ENCODE measurements at places on chromosomes 2 and 18.

GRCh38 chr2:5616019-5616418 lies 76.2 kb upstream of the SOX11 start:
- no peak for DNase-seq

DNA sequence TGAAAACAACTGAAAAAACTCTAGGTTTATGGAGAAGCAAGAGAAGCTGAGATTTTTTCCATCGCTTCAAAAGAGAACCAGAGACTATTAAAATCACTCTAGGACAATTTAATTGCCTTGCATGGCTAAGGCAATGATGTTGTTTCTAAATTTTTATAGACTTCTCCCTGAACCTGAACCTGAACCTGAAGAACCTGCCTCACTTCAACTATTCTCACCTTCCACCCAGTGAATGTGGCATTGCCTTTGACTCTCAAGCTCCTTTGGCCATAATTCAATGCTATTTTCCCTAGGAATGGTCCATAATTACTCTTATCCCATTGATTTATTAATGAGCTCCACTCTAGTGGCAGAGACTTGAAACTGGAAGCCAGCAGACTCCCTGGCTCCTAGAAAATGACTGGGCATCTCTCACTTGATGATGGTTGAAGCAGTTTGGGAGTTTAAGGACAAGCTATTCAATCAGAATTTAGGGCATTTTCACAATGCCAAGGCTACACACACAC lies 303.8 kb upstream of the UBE2E3 start:
- no peak for DNase-seq

GRCh38 chr18:70195852-70196434 lies 9.5 kb downstream of the RTTN start:
- peak; percentile 54 for DNase-seq

GRCh38 chr2:63692002-63692606 lies 103.3 kb downstream of the MDH1 start:
- peak; percentile 60 for DNase-seq

- DNase-seq = peak; percentile 3
Observed at GRCh38 chr18:54052732-54053429, 171.6 kb downstream of the MBD2 start.

- no peak for DNase-seq
Observed at GRCh38 chr2:198900141-198900540, 557.6 kb downstream of the SATB2 start.

GRCh38 chr2:160632084-160632975 lies 138.7 kb upstream of the RBMS1 start:
- DNase-seq = no peak

GRCh38 chr18:44805643-44806042 lies 125.0 kb downstream of the SETBP1 start:
- no peak for DNase-seq

DNA sequence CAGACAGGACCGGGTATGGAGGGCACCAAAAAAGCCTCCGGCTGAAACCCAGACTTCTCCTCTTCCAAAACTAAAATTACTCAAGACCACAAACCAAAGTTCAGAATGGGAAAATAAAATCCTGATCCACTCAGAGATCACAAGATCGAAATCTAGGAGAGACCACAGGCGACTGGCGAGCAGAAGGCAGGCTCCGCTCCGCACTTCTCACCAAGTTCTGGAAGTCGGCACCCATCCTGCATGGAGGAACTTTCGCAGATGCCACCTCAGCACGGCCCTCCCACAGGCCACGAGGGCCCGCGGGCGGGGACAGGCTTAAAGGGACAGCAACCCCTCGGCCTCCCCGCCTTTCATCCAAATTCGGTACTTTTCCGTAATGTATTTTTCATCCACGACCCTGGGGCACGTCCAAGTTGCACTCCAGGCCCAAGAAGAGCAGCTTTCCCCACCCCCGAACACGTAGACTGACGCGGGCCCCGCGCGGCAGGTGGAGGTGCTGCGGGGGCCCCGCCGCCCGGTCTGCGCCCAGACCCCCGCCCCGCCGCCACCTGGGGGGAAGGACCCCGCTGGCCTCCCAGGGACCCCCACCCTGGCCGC lies 43.7 kb downstream of the HDLBP start:
- peak; percentile 84 for DNase-seq

- DNase-seq = no peak
Observed at GRCh38 chr18:27921904-27922751, 254.8 kb downstream of the CDH2 start.

- no peak for DNase-seq
Observed at GRCh38 chr18:12520442-12520992, 112.8 kb downstream of the PRELID3A start.

GRCh38 chr2:197847651-197848401 lies 43.4 kb downstream of the PLCL1 start:
- no peak for DNase-seq

- DNase-seq = no peak
Observed at GRCh38 chr2:187157046-187157445, 291.0 kb downstream of the CALCRL start.

DNA sequence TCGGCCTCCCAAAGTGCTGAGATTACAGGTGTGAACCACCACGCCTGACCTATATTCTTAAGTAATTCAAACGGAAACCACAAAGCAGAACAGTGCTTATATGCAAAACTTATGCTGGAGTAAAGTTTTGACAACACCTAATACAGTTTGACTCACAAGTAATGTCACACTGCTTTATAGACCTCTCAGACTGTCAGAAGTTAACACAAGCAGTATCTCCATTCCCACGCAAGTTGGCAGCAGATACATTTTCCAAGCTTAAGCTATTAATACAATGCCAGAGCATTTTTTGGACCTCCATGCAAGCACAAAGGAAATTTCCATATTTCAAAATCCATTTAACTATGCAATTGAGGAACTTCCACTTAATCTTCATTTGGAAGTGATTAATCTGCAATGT lies 21.0 kb upstream of the SANBR start:
- DNase-seq = no peak

GRCh38 chr2:85278361-85278760 lies 49.4 kb downstream of the TGOLN2 start:
- peak; percentile 50 for DNase-seq

DNA sequence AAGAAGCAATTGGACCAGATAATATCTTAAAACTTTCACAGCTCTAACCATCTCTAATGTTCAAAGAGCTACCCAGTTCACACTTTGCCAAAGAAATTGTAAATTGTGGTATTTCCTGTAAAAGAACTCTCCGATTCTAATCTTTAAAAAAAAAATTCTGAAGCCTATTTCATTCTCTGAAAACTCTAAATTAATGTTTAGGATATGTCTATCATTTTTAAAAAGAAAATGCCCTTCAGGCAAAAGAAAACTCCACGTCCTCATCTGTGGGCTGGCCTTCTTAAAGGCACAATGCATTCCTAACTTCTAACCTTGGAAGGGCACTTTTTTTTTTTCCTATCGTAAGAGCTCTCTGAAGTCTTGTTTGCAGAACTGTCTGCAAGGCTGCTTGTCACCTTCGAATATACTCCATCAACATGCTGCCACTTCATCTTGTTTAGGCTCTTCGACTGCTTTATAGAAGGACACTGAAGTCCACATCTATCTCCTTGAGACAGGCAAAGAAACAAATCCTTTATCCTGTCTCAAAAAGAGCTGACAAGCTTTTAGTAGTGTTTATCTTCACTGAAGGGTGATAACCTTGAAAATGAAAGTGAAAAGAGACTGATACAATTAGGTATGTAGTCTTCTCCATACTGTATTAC lies 124.3 kb upstream of the SLC39A10 start:
- DNase-seq = no peak

DNA sequence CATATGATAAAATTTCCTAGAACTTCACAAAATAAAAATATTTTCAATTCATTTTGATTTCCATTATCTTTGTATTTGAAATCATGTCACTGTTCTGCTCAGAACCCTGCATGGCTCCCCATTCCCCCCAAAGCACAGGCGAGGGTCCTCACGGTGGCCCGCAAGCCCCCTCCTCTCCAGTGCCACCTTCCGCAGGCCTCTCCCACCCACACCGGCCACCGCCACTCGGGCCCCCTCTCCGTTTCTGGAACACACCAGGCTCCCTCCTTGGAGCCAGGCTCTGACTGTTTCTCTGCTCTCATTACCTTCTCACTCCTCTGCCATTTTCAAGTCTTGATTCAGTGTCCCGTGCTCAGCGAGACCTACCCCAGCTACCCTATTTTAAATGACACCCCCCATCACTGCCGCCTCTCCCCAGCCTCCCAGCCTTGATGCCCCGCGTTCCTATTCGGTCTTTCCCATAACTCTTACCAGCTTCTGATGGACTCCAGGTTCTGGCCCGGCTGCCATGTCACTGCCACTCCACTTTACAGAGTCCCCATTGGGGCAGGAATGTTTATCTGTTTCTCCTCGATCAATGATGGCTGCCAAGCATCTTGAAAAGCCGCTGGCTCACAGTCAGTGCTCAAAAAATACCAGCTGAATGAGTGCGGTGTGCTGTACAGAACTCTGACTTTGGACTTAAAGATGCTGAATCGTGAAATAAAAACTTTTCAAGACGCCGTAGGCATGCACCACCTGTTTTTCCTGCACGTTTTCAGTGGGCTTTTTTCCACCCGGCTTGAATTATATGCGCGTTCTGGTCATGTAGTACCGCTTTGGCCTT lies 201.0 kb downstream of the GBX2 start:
- no peak for DNase-seq

DNA sequence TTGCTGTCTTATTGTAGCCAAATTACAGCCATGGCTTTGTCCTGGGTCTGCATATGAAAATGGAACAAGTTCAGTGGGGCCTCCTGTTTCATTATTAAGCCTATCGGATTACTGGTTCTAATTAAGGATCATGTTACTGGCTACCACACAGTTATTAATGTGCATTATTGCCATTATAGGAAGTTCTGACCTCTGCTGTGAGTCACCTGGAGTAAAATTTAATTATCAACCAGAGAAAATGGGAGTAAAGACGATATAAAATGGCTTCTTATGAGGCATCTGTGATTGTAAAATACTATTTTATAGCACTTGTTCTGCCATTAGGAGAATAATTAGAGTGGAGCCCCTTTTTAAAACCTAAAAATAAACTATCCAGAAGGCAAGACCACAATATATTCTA lies 143.3 kb upstream of the ITGB6 start:
- DNase-seq = no peak

DNA sequence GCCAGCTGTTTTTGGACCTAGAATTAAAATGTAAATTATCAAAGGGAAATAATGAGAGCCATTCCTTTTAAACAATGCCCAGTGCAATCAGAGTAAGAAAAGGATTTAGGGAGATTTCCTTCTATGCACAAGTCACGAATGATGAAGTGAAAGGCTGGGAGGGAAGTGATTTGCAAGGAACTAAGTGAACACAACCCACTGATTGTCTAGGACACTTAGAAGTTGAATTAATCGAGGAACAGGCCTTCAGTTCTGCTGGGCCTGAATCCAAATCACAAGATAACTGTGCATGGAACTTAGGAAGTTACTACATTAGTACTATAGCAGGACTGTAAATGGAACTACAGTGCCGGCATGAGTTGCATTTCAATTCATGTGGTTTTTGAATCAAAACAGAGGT lies 17.7 kb downstream of the MAP2 start:
- DNase-seq = no peak

- DNase-seq = no peak
Observed at GRCh38 chr2:174659069-174659900, 61.7 kb upstream of the WIPF1 start.

- no peak for DNase-seq
Observed at GRCh38 chr18:74445585-74445984, 11.5 kb downstream of the DIPK1C start.

GRCh38 chr2:101388232-101388631 lies 929 bp upstream of the CREG2 start:
- DNase-seq = peak; percentile 29

DNA sequence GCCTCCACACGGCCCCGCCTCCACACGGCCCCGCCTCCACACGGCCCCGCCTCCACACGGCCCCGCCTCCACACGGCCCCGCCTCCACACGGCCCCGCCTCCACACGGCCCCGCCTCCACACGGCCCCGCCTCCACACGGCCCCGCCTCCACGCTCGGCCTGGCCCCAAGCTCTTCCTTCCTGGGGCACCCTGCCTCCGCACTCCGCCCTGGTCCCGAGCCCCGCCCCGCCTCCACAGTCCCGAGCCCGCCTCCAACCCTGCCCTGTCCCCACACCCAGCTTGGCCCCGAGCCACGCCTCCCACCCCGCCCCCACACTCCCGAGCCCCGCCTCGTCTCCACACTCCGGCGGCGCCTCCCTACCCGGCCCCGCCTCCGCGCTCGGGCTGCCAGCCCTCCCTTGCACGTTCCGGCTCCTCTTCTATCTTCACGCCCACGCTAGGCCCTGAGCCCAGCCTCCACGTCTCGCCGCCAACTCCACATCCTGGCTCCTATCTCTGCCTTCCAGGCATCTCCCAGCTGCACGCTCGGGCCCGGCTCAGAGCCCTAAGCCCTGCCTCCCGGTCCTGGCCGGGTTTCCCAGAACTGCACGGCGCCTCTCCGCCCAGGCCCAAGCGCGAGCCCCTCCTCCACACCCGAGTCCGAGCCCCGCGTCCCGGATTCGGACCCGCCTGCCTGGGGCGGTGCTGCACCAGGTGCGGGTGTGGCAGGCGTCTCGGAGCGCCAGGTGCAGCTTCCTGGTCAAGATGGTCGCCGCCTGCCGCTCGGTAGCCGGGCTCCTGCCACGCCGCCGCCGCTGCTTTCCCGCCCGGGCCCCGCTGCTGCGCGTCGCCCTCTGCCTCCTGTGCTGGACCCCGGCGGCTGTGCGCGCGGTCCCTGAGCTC lies at the start of gene TMEM87B:
TMEM87B (plus strand) TSS at position 423 of the 883 bp plus-strand sequence; CDS start at position 746, 323 bp downstream.
- DNase-seq = peak; percentile 99

- DNase-seq = peak; percentile 34
Observed at GRCh38 chr2:235390108-235390815, 103.6 kb upstream of the AGAP1 start.

- no peak for DNase-seq
Observed at GRCh38 chr2:54081574-54081973, 33.8 kb upstream of the ACYP2 start.

DNA sequence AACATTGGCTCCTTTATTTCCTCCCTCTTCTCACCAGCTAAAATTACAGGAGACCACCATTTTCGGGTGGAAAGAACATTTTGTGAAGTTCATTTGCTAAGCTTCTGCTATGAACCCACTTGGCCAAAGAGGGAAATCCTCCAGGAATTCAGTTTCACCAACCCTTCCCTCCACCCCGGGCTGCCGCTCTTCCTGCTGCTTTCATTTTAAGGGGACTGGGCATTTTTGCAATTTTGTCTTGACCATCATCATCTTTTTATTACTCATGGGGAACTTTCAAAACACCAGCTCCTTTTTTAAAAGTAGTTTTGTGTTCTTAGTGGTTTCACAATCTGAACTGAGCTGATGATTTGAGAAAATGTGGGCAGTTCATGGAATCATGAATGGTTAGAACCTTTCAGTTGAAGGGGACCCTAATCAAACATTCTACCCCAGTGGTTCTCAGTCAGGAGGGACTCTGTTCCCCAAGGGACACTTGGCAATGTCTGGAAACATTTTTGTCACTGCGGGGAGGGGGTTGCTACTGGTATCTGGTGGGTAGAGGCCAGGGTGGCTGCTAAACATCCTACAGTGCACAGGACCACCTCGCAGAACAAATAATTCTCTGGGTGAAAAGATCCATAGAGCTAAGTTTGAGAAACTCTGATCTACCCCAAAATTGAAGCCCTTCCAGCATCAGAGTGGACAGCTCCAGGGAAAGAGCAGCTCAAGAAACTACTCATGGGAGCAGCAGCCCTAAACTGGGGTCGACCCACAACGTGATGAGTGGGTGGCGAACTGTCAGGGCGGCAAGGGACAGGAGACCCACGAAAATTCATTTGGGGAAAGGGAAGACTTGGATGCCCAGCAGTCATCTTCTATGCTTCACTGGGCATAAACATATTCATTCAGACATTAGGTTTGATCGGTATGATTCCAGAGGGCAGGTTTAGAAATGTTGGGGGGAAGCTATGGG lies 92.9 kb downstream of the ACKR3 start:
- peak; percentile 47 for DNase-seq

- DNase-seq = no peak
Observed at GRCh38 chr2:99810225-99810624, 320.4 kb upstream of the REV1 start.
